ENCODE measurements at places on chromosomes 1 and 21.

DNA sequence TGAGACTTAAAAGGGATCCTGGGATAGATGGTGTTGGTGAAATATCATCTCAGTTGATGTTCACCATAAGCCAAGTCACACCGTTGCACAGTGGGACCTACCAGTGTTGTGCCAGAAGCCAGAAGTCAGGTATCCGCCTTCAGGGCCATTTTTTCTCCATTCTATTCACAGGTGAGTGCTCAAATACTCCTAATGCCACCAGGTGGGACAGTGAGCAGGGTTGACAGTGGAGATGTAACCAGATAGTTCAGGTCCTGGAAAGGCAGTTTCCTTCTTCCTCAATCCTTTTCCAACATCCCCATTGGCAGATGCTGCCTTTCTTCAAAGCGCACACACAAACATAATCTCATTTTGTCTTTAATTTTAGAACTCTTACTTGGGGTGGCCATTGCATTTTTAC is 11.6 kb downstream of the CD160 start:
- no peak for DNase-seq

GRCh38 chr1:3106216-3106615 is 37.2 kb downstream of the PRDM16 start:
- DNase-seq, result no peak

- DNase-seq, result no peak
These were observed 53.7 kb upstream of the CACYBP start for GRCh38 chr1:174946031-174946430.

GRCh38 chr1:113965703-113966412 is 13.4 kb upstream of the OLFML3 start:
- DNase-seq, result no peak

DNA sequence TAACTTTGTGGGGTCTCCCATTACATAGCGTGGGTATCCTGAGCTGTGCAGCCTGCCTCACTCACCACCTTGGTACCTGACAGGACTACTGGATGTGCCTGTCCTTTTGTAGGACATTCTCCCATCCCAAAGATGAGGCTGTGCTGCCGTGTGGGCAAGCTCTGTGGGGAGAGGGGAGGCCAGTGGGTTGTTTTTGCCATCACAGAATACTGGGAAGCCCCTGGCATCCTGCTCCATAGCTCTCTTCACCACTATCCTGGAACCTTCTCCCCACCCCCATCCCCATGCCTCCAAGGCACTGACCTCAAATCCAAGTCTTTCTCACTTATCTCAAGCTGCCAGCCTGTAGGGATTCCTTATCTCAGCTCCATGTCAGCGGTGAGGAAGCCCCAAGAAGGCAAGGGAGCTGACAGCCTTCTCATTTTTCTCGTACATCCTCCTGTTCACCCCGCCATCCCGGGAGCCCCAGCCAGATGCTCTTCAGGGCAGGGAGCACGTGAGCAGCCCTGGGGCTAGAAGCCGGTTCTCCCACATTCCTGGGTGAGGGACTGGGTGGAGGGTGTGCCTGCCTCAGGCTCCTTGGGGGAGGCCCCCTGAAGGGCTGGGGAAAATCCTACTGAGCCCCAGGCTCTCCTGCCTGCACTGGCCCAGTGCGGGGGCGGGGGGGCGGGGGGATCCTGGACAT is 2.4 kb upstream of the ELF3 start:
- no peak for DNase-seq

GRCh38 chr1:43256675-43257570 is 12.9 kb upstream of the TMEM125 start:
- no peak for DNase-seq

- peak; percentile 5 for DNase-seq
These were observed at the start of gene CCDC18 for GRCh38 chr1:93180723-93181613. Gene CCDC18 (plus strand): TSS chr1:93180724. CDS start chr1:93183362, 2,638 bp downstream.
